OCI-LY7 (cell line): ENCODE measurements at places on chromosomes 16 and 17. TPM values are rescaled to one million over a fixed set of nuclear protein-coding genes. Genes with fewer than 3 reads are reported as not detected.

Gene RASD1
- not detected in 2 replicates for total RNA-seq

Gene CACNB1
- 30.9 and 35.5 TPM in 2 replicates for total RNA-seq

Gene TPSD1
- total RNA-seq: not detected in 2 replicates

Gene TBC1D28
- total RNA-seq: not detected in 2 replicates

Gene TSR3
- 43.5 and 47.2 TPM in 2 replicates for total RNA-seq

Gene TEKT3
- total RNA-seq: not detected in 2 replicates

Gene SOST
- not detected in 2 replicates for total RNA-seq

Gene RAB26
- total RNA-seq: 7.9 and 9.5 TPM in 2 replicates

Gene CA5A
- not detected in 2 replicates for total RNA-seq

DNA sequence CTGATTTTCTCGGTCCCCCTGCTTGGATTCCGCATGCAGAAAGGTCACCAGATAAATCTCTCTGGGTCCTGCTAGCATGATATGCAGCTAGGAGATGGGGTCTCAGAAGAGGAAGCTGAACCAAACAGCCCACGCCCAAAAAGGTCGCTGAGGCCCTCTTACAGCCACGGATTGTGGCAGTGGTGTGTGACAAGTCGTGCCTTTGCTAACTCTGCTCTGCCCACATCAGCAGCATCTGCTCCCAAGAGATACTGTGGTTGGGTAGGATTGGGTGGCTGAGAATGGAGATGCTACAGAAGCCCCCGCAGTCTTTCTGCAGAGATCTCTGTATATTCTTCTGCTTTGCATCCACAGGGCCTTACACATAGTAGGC is 15.2 kb upstream of the SKAP1 start:
- no peak for DNase-seq

DNA sequence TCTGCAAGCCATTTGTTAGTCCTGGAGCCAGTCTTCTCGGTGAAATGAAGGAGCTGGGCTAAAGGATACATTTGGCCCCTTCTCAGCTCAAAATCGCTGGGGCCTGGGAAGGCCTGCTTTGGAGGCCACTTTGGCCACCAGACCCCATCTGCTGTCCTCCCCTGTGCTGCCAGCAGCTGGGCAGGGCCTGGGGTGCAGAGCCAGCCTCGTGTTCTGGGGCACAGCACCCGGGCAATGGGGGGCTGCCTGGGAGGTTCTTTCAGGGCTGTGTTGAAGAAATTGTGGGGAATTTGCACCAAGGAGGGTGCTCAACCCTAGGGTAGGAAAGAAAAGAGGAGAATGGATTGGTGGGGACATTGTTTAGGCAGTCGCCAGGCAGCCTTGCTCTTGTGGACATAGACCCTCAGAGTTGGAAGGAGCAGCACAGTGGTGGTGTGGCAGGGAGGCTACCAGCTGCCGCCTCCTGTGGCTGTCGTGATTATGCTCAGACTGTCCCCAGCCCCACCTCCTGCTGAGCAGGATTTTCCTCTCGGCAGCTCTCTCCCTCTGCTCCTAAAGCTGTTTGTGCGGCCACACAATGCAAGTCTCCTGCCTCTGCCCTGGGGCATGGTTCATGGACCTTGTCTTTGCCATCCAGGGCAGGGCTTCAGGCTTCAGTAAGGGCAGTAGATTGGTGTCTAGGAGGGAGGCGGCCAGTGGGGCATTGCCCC is 174.8 kb downstream of the NTN1 start:
- no peak for DNase-seq

DNA sequence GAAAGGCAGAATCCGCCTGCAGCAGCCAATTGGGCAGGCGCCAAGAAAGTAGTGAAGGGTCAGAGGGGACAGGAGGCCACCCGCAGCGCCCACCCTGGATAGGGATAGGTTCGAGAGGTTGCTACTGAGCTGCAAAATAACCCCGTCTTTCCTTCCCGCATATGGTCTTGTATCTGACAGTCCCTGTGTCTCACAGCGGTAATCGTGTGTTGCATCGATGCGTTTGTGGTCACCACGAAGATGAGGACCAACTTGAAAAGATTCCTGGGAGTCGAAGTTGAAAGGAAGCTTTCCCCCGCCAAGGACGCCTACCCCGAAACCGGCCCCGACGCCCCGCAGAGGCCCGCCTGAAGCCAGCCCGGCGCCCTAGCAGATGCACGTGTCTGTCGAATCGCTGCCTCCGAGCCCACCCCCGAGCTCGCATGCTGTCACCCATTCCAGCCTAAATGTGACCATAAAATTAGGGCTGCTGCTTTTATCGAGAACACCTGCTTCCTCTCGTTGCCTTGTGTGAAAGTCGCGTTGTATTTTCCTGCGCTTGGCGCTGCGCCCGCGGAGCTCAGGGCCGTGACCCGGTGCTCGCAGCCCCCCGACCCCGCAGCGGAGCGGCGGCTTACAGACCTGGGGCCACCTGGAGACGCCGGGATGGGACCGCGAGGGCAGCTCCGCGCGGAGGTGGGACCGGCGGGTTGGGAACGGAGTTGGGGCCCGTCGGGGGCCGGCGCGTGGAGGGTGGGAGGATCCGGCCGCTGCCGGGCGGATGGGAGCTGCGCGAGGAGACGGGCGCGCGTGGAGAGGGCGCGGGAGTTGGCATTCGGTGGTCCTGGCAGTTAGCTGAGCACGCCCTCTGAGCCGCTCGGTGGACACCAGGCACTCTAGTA is at the start of gene CMTM2:
TSS of gene CMTM2 (plus strand) at position 813 of the 881 bp plus-strand sequence. CDS start 145 bp downstream, outside the sequence.
- no peak for DNase-seq

DNA sequence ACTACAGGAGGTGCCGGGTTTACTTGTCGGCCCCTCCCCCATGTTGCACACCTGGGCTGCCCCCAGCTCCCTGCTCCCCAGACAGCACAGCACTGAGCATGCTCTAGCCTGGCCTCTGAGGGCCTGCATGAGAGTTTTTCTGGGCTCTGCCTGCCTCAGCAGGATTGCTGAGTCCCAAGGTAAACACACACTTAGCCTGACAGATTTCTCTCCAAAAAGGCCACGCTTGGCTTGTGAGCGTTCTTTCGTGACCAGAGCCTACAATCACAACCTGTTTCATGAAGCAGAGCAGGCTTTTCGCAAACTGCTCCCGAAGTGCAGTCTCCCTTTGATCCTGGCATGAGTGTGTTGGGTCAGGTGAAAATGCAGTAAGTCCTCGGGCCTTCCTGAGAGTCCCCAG is 9.8 kb upstream of the CD300E start:
- DNase-seq: no peak

- no peak for DNase-seq
Observed at GRCh38 chr16:84816485-84816884, 3.3 kb upstream of the CRISPLD2 start.

DNA sequence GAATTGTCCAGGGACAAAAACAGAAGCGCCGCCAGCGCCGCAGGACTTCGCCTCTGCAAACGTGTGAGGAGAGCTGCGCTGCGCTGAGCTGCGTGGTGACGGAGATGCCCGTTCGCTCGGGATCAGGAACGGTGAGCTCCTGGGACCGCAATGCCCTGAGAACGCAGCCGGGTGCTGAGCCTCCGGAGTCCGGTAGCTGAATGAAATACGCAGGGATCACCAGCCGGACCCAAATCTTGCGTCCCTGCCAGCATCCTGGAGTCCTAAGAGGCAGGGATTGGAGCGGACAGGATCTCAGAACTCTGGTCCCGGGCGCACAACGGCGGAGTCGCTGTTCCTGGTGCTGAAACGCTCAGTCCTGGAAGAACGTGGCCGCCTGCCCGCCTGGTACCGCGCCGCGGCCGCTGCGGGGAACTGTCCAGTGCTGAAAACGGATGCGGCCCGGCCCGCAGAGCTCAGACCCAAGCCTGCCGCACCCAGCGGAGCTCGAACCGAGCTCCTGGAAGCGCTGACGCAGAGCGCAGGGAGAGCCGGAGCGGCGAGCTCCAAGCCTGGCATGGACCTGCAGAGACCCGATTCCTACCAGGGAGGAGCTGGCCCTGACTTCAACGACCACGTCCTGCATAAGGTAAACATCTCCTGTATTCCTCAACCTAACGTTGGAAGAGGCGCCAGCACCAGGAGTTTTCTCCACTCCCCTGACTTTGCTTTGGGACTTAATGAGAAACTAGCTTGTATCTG is 41.5 kb downstream of the CD300LF start:
- DNase-seq: no peak

- no peak for DNase-seq
Observed at GRCh38 chr16:59259950-59260319, 525.8 kb upstream of the GOT2 start.

GRCh38 chr17:77216486-77216885 is 75.7 kb downstream of the SEC14L1 start:
- no peak for DNase-seq

DNA sequence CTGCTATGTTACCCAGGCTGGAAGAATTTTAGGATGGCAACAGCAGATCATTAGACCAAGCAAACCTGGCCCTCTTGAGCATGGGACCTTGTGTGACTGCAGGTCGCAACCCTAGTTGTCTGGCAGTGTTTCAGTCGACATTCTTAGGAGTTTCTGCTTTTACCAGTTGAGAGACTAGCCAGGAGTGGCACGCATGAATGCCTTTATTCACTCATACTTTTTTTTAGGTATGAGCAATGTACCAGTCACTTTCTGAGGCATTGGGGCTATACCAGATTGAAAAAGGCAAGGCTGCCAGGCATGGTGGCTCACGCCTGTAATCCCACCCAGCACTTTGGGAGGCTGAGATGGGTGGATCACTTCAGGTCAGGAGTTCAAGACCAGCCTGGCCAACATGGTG is 28.2 kb upstream of the HAS3 start:
- DNase-seq: no peak

DNA sequence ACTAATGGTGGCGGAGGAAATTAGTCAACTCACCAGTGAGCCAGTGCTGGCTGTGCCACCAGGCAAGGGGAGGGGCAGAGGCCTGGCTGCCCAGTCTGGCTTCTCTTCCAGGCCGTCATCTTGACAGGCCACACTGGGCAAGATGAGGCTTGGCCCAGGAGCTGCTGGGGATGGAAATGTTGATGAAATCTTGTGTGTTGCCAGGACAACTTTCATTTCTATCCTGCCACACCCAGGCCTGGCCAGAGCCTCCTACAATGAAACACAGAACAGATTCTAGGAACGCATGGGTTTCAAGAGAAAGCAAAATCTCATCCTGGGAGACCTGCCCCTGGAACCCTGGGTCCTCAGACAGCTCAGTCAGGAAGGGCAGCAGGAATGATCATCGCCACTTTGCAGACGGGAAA is 9.3 kb downstream of the HEXIM2 start:
- DNase-seq: no peak
